ENCODE measurements at places on chromosomes 5 and 9. TPM values are rescaled to one million over a fixed set of nuclear protein-coding genes. Genes with fewer than 3 reads are reported as not detected.
A peak's percentile ranks its signal among the peaks of the same experiment; 100 is the strongest.

The SLC38A9 gene
- 21.0 TPM for total RNA-seq

DNA sequence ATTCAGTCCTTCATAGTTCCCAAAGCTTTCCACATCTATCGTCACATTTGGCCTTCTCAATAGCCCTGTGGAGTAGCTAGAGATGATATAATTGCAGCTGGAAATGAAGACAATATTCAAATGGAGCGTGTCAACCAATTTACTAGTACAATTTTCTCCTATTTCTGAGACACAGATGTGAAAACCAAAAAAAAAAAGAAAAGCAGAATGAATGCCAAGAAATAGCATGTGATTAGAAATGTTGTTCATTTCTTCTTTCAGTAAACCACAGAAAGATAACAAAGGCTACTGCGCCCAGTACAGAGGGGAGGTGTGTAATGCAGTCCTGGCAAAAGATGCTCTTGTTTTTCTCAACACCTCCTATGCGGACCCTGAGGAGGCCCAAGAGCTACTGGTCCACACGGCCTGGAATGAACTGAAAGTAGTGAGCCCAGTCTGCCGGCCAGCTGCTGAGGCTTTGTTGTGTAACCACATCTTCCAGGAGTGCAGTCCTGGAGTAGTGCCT is 99.0 kb downstream of the MUSK start:
- H3K4me3 ChIP-seq = no peak overlapping the region
- DNase-seq = no peak
- H3K27me3 ChIP-seq = no peaks in the 10 kb centered on the region
- H3K36me3 ChIP-seq = no peaks in the 10 kb centered on the region
- peaks cover 14% of the 10 kb centered on the region for H3K4me1 ChIP-seq

- H3K36me3 ChIP-seq = no peaks in the 10 kb centered on the region
- H3K4me3 ChIP-seq = no peak overlapping the region
- DNase-seq = no peak
These were observed 690.3 kb upstream of the DMAC1 start for GRCh38 chr9:8489835-8490234.

The C5orf58 gene
- total RNA-seq = not detected

DNA sequence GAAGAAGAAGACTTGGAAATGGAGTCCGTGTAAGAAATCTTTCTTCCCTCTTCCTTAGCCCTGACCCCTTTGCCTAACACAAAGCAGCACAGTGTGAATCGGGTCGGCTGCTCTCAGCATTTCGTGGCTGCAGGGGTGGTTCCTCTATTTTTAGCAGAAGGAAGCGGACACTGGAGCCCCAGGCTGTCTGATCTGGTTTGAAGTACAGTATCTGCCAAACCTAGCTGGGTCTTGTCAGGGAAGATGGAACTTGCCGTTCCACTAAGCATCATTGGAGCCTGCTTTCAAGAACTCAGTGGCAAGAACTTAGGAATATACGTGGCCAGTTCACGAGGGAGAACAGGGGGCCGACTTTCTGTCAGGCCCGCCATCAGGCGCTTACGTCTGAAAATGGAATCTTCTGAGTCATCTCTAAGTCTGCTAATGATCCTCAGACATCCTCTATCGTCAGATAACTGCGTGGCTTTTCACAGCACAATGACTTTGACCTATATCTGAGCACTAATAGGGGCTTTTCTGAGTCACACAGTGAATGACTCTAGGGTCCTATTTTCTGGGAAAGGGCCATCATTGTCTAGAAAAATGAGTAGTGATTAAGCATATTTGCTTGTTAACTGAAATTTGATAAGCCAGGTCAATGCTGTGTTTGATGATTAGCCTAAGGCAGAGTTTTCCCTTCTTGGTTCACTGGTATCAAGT is 43.3 kb upstream of the NCS1 start:
- H3K4me3 ChIP-seq = no peak overlapping the region
- H3K27me3 ChIP-seq = no peaks in the 10 kb centered on the region
- H3K27ac ChIP-seq = peak overlapping the region; percentile 51
- DNase-seq = peak; percentile 50

The TAF11L5 gene
- 1.4 TPM for total RNA-seq

The PMPCA gene
- 94.8 TPM for total RNA-seq

DNA sequence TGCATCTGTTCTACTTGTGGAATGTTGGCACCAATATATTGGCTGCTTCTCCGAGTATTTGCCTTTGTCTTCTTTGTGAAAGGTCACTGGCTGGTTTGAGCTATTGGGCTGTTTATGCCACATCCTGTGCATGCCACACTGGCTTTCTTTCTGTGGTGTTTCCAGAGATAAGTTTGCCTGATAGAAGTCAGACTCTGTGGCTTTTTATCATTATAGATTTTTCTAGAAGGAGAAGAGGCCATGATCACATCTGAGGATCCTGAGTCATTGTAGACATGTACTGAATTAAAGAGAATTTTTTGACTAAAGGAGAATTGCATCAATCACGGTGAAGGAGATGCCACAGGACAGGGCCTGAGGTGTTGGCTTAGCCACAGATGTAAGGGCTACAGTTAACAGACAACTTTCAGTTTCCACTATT is 26.5 kb upstream of the CDKN2B start:
- no peak overlapping the region for H3K4me3 ChIP-seq
- no peaks in the 10 kb centered on the region for H3K36me3 ChIP-seq
- no peak for DNase-seq
- H3K4me1 ChIP-seq = no peaks in the 10 kb centered on the region

The SREK1IP1 gene
- total RNA-seq = 32.3 TPM

The IL4 gene
- total RNA-seq = not detected

The GMCL2 gene
- total RNA-seq = not detected

GRCh38 chr9:69535911-69536310 is 136.3 kb downstream of the APBA1 start:
- no peak for DNase-seq
- no peaks in the 10 kb centered on the region for H3K4me1 ChIP-seq
- H3K36me3 ChIP-seq = no peaks in the 10 kb centered on the region
- H3K27me3 ChIP-seq = peaks cover 50% of the 10 kb centered on the region
- H3K27ac ChIP-seq = no peak overlapping the region

GRCh38 chr5:147390654-147391225 is 119.1 kb downstream of the DPYSL3 start:
- no peak for DNase-seq
- no peak overlapping the region for H3K4me3 ChIP-seq
- no peak overlapping the region for H3K27ac ChIP-seq
- no peaks in the 10 kb centered on the region for H3K27me3 ChIP-seq
- no peaks in the 10 kb centered on the region for H3K4me1 ChIP-seq

The AHRR gene
- 2.2 TPM for total RNA-seq

The POU5F2 gene
- 0.73 TPM for total RNA-seq

DNA sequence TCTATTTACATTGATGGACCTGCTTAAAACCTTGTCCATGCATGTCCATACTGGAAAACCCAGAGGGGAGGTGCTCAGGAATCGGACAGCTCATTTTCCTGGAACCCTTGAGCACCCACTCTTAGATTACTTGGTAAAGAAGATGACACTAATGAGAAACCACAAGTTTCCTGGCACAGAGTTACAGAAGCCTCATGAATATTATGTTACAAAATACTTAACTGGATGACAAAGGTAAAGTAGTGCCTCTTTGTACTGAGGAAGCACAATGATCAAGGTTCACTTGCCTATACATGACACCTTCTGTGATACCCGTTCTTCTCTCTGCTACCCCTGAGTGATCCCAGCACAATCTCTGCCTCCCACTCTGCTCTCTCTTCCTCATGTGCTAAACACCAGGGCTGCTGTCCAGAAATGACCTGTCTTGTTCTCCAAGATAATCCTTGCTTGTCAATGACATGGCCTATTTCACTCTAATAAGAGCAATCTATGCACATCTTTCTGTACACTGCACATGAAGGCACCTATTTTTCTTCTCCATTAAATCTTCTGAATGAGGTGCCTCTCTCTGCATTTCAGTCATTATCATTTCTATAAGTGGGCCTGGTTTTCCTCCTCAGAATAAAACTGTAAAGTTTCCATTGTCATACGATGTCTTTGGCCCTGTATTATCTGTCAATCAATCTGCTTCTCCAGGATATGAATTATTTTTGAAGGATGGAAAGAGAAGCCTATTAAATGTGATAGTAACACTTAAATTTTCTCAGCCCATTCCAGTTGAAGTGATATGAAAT is 684.0 kb upstream of the ACO1 start:
- H3K4me1 ChIP-seq = no peaks in the 10 kb centered on the region
- no peaks in the 10 kb centered on the region for H3K27me3 ChIP-seq
- no peak overlapping the region for H3K4me3 ChIP-seq
- no peaks in the 10 kb centered on the region for H3K36me3 ChIP-seq
- no peak for DNase-seq
- no peak overlapping the region for H3K27ac ChIP-seq

DNA sequence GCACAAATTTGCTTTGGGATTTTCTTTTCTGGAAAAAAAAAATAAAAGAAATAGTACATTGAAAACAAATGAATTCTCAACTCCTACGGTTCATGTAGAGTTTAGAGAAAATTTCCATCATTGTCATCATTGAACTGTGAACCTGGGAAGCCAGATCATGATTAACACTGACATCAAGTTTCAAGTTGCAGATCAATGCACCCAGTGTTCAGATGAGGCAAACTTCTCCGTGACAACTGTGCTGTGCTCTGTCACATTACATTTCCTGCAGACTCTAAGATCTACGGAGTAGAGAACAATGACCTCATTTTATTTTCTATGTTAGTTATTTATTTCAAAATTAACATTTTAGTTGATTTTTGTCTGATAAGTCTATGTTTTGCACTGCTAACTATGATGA is 99.7 kb downstream of the MAP1B start:
- H3K27ac ChIP-seq = no peak overlapping the region
- no peak for DNase-seq
- H3K4me3 ChIP-seq = no peak overlapping the region
- H3K27me3 ChIP-seq = no peaks in the 10 kb centered on the region
- peaks cover 45% of the 10 kb centered on the region for H3K4me1 ChIP-seq
- H3K36me3 ChIP-seq = peaks cover 28% of the 10 kb centered on the region

DNA sequence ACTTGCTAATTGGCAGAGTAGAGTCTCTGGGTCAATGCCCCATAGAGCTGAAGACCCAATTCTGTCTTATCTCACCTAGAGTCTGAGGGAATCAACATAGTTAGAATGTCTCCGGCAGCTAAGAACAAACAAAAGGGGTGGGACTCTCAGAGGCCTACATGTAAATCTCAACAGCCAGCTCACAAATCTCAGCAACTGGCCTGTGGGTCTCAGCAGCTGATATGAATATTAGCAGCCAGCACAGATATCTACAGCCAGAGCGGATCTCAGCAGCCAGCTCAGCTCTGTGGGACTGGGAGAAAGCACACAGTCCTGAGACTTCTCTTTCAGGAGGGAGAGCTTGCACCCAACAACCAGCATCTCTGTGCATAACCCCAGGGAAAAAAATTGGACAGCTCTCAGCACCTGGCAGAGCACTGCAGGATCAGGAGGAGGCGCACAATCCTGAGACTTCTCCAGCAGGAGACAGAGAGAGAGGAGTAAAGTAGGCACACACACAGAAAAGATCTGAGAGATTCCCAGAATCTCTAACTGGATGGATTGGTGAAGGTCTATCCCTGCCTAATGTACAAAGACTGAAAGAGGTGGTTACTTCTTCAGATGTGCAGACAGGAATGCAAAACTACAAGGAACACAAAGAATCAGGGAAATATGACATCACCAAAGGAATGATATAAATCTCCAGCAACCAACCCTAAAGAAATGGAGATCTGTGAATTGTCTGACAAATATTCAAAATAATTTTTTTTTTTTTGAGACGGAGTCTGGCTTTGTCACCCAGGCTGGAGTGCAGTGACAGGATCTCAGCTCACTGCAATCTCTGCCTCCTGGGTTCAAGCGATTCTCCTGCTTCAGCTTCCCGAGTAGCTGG is 29.2 kb downstream of the KLF4 start:
- no peaks in the 10 kb centered on the region for H3K36me3 ChIP-seq
- H3K27me3 ChIP-seq = peaks cover 10% of the 10 kb centered on the region
- H3K4me1 ChIP-seq = peaks cover 2% of the 10 kb centered on the region
- no peak for DNase-seq

DNA sequence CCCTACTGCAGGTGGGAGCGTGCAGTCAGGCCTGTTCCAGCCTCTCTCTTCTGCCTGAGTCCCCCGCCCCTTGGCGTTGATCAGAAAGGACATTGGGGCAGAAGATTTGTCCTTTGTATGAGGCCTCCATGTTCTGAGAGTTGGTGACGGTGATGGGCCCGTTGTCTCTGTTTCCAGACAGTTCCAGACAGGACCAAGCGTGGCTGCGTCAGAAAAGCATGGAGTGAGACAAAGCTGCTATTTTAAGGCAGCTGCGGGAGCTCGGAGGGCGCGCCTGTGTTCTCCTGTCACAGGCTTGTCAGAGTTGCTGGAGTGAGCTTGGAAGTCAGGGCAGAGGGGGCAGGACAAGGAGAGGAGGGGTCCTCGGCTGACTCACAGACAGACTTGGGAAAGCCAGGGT is 32.1 kb upstream of the SH3PXD2B start:
- no peaks in the 10 kb centered on the region for H3K27me3 ChIP-seq
- no peaks in the 10 kb centered on the region for H3K36me3 ChIP-seq
- H3K27ac ChIP-seq = no peak overlapping the region
- no peaks in the 10 kb centered on the region for H3K4me1 ChIP-seq

DNA sequence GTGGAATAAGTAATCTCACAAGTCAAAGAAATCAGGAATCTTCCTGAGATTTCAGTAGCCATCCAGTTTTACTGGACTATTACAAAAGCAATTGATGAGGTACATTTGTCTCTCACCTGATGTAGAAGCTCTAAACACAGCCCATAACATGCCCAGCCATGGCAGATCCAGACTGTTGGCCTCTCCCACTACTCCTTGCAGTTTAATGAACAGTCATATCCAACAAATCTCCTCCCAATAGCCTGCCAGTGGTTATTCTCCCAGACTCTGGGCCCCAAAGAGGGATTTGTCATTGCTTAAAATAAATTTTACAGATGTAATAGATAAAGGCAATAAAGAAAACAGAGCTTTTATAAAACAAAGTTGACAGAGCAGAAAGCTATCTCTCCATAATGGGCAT is 80.8 kb downstream of the ZNF608 start:
- no peak for DNase-seq
- H3K4me3 ChIP-seq = no peak overlapping the region
- no peak overlapping the region for H3K27ac ChIP-seq
- no peaks in the 10 kb centered on the region for H3K27me3 ChIP-seq

GRCh38 chr9:109139851-109140250 is 20.1 kb upstream of the TMEM245 start:
- no peaks in the 10 kb centered on the region for H3K36me3 ChIP-seq
- no peak for DNase-seq
- H3K27me3 ChIP-seq = peaks cover 5% of the 10 kb centered on the region
- no peaks in the 10 kb centered on the region for H3K4me1 ChIP-seq
- H3K27ac ChIP-seq = no peak overlapping the region

The PCDHGB2 gene
- total RNA-seq = 6.2 TPM

The SNCAIP gene
- total RNA-seq = not detected

GRCh38 chr5:123951582-123951977 is 439.6 kb downstream of the CSNK1G3 start:
- H3K27me3 ChIP-seq = no peaks in the 10 kb centered on the region
- H3K4me1 ChIP-seq = no peaks in the 10 kb centered on the region
- no peaks in the 10 kb centered on the region for H3K36me3 ChIP-seq
- no peak overlapping the region for H3K4me3 ChIP-seq
- H3K27ac ChIP-seq = no peak overlapping the region

The CTXN3 gene
- not detected for total RNA-seq

- H3K4me1 ChIP-seq = no peaks in the 10 kb centered on the region
- no peak overlapping the region for H3K4me3 ChIP-seq
- no peaks in the 10 kb centered on the region for H3K36me3 ChIP-seq
- no peak for DNase-seq
- H3K27ac ChIP-seq = no peak overlapping the region
These were observed 2.2 kb downstream of the LHX3 start for GRCh38 chr9:136202454-136203407.

The NTRK2 gene
- total RNA-seq = 0.04 TPM

Data from A673 (cell line).